ENCODE measurements at places on chromosomes 4 and X. TPM values are rescaled to one million over a fixed set of nuclear protein-coding genes. Genes with fewer than 3 reads are reported as not detected.

PPEF2 gene
- not detected for total RNA-seq

TMPRSS11E gene
- total RNA-seq = not detected

SERTM2 gene
- not detected for total RNA-seq

ADH1A gene
- not detected for total RNA-seq

SPINK2 gene
- total RNA-seq = not detected

CHIC1 gene
- total RNA-seq = 5.6 TPM

KDR gene
- not detected for total RNA-seq

DNA sequence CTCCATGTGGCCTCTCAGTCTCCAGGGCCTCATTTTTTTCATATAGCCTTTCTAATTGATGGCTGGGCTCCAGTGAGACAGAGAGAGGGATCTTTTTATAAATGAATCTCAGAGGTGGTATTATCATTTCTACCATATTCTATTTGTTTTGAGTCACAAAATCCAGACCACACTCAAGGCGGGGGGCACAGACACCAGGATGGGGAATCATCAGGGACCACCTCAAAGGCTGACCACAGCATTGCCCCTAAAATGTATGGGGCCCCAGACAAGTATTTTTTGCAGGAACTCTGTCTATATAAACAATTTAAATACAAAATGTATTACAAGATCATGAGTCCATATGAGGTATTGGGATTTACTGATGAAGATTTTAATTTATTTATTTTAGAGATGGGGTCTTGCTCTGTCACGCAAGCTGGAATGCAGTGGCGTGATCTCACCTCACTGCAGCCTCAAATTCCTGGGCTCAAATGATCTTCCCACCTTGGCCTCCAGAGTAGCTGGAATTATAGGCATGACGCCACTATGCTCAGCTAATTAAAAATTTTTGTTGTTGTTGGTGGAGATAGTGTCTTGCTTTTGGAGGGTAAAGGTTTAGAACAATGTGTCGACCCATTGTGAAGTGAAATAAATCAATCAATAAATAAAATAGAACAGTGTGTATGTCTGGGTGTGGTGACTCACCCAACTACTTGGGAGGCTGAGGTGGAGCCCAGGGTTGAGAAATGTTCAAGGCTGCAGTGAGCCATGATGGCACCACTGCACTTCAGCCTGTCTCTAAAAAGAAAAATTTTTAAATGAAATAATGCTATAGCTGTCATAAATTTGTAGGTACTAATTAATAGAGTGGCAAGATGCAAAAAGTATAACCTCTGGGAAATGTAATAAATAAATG lies 29.4 kb downstream of the WDR13 start:
- DNase-seq = no peak

GRCh38 chrX:13933851-13934250 lies 95.8 kb downstream of the GEMIN8 start:
- no peak for DNase-seq

DNA sequence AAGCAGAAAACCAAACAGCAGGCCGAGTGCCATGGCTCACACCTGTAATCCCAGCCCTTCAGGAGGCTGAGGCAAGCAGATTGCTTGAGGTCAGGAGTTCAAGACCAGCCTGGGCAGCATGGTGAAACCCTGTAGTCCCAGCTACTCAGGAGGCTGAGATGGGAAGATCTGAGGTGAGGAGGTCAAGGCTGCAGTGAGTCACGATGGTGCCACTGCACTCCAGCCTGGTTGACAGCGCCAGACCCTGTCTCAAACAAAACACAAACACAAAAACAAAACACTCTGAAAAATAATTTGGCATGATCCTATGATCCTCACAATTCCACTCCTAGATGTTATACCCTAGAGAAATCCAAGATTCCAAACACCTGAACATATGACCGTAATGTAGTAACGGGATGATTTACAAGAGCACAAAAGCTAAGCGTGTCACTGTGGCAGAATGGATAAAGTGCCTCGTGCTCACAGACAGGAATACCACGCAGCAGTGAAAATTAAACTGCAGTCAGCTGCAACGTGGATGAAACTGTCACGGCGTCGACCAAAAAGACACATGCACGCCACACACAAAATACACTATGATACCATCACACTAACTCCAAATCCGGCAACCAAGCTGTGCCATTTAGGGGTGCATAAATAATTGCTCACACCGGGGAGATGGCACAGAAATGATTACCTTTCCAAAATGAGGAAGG lies 1.7 kb downstream of the NELFA start:
- DNase-seq = no peak

DNA sequence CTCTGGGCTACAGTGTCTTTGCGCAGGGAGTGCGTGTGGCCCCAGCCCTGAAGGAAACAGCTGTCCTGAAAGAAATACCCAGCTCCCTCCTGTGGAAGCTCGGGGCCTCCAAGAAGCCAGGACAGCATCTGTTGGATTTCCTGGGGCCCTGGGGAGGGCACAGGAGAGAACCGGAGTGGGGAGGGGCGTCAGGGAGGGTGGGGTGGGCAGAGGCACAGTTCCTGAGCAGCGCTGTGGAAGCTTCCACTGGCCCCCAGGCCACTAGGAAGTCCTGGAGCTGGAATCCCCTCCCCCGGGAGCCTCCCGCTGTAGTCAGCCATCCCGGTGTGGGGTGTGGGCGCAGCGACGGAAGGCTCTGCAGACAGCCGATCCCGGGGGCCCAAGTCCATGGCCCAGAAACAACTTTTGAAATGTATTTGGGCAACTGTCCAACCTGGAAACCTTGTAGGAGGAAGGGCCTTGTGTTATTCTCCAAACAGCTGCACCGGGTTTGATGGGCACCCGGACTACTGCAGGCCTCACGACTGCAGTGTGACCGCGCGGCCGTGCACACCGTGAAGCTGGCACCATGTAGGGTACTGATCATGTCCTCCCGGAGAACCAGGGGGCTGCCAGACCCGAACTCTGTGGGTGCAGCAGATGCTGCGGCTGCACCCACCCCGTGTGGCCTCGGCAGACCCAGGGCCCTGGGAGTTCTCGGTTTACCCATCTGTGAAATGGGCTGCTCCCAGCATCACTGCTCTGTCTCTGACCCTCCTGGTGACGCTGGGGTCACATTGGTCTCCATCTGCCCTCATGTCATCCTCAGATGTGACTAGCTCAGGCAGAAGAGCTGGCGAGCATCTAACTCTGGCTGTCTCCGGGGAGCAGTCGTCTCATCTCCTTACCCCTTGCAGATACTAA lies 68.5 kb upstream of the HMX1 start:
- DNase-seq = no peak

DNA sequence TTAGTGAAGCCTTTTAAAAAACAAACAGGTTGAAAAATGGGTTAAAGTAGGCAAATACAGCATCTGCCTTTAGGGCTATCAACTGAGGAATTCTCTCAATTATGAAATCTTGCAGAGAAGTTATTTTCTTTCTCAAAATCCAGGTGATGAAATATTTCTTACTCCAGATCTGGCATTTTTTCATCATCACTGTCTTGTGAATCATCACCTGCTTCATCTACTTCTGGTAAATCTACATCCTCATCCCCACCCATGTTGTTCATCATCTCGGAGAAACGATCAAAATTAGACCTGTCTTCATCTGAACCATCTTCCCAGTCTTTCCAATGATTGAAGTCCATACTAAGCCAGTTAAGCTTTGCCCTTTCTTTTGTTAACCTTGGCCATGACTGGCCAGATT lies 33.3 kb upstream of the HPF1 start:
- DNase-seq = no peak

DNA sequence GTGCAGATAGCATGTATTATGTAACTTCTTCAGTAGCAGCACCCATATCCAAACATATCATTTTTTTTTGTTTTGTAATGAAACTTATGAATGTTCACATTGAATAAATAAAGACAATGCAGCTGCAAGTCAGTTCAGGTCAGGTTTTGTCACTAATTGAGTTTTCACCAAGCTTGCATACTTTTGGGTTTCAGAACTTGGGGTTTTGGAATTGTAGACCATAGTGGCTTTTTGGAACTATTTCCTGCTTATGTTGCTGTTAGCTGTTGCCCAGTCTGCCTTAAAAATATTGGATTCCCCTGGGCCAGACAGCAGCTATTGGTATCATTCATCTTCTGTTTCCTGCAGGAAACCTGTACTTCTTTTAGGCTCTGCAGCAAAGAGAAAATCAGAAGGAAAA lies 113.4 kb upstream of the LIMCH1 start:
- DNase-seq = no peak

Data from HT-29 (cell line).